ENCODE measurements at places on chromosomes 1 and 21.

DNA sequence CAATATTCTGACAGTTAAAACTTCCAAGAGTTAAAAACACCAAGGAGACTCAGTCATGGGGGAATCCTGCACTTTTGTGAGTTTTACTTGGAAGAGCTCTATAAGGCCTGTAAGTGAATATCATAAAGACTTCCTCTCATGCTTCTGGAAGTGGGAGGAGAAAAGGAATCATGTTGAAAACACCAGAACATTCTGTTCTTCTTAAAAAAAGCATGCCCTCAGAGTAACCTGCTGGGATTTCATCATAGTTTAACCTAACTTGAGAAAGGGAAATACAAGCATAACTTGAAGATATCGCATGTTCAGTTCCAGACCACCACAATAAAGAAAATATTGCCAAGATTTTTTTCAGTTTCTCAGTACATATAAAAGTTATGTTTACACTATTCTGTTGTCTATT, 51.9 kb downstream of the COL11A1 start:
- no peak for DNase-seq

- DNase-seq, result no peak
Observed at GRCh38 chr1:118947790-118948189, 40.4 kb downstream of the TBX15 start.

GRCh38 chr21:41836166-41837015, 42.8 kb downstream of the PRDM15 start:
- no peak for DNase-seq

GRCh38 chr1:33228935-33229487, 27.3 kb upstream of the ZNF362 start:
- DNase-seq, result no peak

DNA sequence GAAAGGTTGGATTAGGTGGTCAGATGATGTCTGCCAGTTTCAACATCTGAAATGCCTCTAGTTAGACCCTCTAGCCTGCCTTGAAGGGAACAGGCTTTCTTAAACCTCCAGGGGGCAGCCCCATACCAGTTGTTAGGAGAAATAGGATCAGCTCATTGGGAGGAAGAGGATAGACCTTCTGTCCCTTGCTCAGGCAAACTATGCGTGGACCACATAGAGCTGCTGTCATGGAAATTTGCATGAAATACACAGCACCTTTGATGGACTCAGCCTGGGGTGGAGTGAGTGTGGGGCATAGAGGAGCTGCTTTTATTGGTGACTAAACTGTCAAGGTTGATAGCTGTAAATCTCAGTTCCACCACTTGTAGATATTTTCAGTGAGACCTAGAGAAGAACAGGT, 38.4 kb upstream of the SPAG17 start:
- no peak for DNase-seq

DNA sequence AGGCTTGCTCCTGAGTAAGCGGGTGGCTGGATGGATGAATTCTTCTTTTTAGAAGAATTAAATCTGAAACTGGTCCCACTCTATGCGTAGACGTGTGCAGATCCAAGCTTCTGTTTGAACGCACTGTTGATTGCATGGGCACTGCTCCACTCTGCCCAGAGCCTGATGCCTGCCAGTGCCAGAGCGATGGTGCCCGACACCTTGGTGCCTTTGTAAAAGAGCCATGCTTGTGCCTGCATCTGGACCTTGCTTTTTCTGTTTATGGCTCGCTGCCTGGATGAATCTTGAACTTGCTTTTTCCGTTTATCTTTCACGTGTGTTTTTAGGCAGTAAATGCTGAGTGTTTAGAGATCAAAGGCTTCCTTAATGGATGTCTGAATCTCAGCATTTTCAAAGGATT, 15.0 kb upstream of the PWP2 start:
- DNase-seq, result no peak

GRCh38 chr21:42384989-42385388, 10.9 kb downstream of the TMPRSS3 start:
- no peak for DNase-seq

GRCh38 chr1:203678943-203679661, 52.5 kb downstream of the ATP2B4 start:
- DNase-seq, result no peak

DNA sequence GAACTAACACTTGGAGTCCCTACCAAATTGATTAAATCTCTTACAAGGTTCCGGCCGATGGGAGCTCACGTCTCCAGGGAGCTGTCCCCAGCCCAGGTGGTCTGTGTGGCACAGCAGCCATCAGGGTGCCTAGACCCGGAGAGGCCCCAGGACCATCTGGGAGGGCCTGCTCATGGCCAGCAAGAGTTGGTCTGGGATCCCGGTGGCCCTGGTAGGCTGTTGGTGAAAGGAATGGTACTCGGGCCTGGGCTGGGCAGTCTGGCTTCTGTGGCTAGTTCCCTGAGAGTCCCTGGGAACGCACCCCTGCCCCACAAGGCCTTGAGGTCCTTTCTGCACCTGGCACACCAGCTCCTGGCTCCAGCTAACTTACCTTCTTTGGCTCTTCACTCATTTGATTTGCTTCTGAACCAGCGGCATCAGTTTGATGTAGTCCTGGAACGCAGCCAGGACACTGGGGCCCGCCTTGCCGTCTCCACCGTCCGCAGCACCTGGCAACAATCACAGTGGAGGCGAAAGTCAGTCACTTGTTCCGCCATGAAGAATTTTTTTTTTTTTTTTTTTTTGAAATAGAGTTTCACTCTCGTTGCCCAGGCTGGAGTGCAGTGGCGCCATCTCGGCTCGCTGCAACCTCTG, 62.5 kb downstream of the SCCPDH start:
- no peak for DNase-seq

DNA sequence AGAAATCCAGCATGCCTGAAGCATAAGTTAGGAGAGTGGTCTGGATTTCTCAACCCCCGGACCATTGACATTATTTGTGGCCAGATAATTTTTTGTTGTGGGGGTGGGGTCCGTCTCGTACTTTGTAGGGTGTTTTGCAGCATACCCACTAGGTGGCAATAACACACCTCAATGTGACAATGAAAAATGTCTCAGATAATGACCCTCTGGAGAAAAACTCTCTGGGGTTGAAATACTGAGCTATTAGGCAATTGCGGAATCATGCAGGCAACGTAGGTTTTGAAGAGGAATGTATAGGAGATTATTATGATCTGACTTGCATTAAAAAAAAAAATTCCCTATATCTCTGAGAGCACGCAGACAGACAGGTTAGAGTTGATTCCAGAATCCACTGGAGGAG, 25.3 kb upstream of the RRP15 start:
- DNase-seq, result peak; percentile 12

GRCh38 chr1:224223819-224224714, 41.0 kb downstream of the DEGS1 start:
- no peak for DNase-seq

All from activated CD4-positive, alpha-beta T cell treated with anti-CD3 and anti-CD28 coated beads, Interleukin-2, Interleukin-4, amounts not matched to agents 100 ng/mL and 50 ng/mL, durations not matched to agents 16 hours and 8 hours (primary cell).